Suprapubic skin (tissue), 4 donors: ENCODE measurements at places on chromosomes 3 and 15. TPM values are rescaled to one million over a fixed set of nuclear protein-coding genes. Genes with fewer than 3 reads are reported as not detected.

DNAJC19 gene
- total RNA-seq, result 23.8 TPM

CHD2 gene
- 319 TPM for total RNA-seq

FBXL2 gene
- 4.1 TPM for total RNA-seq

GPR149 gene
- total RNA-seq, result not detected

ZNF502 gene
- 5.3 TPM for total RNA-seq

CYP8B1 gene
- total RNA-seq, result not detected

CLEC3B gene
- total RNA-seq, result 42.3 TPM

AADACL2 gene
- 73.3 TPM for total RNA-seq
